ENCODE measurements at places on chromosomes 4 and X.

DNA sequence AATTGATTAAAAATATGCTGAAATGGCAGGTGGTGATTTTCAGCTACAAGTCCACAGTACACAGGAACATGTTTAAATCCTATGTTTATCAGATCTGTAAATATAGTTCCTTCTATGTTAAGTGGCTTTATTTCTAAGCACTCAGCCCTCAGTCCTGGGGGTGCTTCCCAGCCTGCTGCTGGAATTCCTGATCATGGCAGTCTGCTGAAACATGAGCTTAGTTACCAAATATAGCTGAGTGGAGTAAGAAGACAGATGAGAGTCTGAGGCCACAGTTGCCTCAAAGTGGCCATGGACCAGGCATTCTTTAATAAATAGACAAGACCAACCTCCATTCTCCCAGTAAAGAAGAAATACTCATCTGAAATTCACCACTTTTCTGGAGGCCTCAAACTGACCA lies 17.1 kb upstream of the DDX60 start:
- DNase-seq, result no peak

DNA sequence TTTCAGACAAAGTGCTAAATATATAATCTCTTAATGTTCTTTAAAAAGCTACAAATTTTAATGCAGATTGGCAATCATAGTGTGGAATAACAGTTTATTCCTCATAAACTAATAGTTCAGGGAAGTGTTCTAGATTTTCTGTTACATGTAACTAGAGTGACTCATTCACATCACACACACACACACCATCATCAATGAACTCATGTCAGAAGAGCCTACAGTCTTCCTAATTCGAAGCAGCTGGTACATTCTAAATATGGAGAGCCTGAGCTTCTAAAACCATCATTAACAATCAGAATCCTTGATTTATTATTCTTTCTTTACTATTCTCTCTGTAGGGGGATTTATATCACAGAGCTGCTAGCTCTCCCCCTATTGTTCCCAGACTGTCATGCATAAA lies 49.6 kb downstream of the DKK2 start:
- DNase-seq, result no peak

DNA sequence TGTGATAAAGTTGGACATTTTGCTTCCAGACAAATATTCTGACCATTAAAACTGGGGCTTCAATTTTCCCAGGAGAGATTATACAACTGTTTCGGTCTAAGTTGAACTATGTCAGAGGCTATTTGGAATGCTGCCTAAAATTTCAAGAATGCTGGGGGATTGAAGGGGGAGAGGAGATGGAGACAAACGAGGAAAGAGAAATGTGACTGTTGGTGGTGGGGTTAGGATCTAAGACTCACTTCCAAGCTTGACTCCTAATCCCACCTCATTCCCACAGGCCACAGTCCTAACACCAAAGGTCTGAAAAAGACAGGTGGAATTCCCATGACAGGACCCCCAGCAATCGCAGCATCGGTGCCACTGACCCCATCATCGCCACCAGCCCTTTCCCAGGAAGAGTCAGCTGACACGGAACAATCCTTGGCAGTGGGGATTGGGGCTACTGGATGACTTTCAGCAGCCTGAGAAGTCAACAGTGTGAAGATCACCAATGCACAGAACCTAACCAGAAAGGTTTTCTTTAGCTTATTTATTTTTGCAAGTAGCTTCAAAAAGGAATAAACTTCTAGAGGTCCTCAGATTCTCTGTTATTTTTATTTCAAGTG lies 74.0 kb upstream of the PRSS48 start:
- no peak for DNase-seq

DNA sequence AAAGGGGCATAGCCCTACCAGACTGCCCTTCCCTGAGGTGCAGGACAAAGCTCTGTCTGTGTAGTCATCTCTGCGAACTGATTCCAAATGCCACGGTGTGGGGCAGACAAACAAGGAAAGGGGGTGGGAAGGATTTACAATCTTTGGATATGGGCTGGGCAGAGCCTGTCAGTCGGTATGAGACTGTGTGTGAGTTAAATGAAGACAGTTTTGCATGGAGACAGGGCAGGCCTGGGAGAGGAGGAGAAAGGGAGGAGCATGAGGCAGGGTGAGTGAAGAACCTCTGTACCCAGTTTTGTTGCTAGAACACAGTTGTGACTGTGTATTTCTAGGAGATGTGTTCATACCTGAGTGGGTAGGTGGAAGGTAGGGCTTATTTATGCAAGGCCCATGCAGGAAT lies 59.4 kb upstream of the MSN start:
- DNase-seq, result no peak

- DNase-seq, result no peak
These were observed 128.9 kb downstream of the REELD1 start for GRCh38 chr4:146343199-146343598.

- DNase-seq, result no peak
These were observed 120.8 kb downstream of the DTHD1 start for GRCh38 chr4:36402008-36402758.

- DNase-seq, result no peak
These were observed 1.5 kb downstream of the RBPJ start for GRCh38 chr4:26322346-26322745.

GRCh38 chr4:80335554-80336358 lies at the start of gene CFAP299:
CFAP299 (plus strand) TSS chr4:80335730.
- peak; percentile 9 for DNase-seq

DNA sequence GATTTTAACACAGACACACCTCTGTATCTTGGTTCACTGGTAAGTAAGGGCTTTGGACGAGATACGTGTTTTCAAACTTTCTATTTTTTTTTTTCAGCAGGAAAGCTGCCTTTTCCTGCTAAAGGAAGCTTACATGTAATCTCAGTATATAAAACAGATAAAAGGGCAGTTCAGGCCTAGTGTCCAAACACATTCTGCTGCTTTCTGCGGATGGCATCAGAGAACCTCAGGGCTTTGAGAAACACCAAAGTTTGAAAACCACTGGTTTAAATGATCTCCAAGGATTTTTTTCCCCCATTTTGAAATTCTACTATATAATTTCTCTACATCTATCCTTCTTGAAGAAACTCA lies 76.0 kb downstream of the ZAR1 start:
- DNase-seq, result no peak

DNA sequence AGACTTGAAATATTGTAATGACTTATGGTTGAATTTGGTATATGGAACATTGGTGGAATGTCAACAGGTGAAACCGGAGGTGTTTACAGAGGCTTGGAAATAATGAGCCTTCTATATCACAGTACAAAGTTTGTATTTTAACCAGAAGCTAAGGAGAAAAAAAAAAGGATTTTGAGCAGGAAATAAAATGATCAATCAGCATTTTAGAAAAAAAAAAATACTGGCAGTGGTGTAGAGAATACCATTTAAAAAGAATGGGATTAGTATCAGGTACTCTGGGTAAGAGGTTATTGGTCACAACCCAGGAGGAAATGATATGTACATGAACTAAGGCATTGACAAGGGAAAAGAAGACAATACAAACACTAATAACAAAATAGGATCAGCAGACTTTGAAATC lies 587.1 kb upstream of the HTR2C start:
- DNase-seq, result no peak
